ENCODE measurements at places on chromosomes 13 and 19.

GRCh38 chr13:30864433-30865122, 41.5 kb upstream of the MEDAG start:
- no peak for DNase-seq

GRCh38 chr13:78067290-78067689, 148.7 kb upstream of the EDNRB start:
- DNase-seq = no peak

DNA sequence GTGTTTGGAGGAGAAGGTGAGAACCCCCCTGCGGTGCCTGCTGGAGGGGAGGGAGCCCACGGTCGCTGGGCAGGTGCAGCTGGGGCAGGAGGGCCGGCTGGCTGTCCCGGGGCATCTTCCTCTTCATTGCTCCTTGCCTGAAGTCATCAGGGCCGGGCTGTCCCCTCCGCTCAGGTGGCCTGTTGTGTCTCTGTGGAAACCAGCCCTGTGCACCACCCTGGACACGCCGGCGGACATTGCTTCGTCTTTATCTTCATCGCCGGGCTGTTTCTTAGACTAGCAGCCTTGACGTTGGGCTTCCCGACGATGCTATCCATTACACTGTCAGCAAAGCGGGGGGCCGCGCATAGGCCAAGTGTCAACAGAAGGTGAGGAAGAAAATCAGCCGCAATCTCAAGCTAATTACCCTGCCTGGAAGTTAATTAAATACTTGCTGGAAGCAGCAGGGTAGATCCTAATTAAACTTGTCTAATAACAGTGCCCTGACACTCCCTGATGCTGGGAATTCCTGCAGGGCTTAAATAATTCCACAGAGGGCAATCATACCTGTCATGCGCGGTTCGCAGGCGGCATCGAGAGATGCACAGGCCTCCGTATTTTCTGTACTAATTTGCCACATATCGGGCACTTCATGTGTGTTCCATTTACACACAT, 111.4 kb upstream of the SOX1 start:
- DNase-seq = no peak

- no peak for DNase-seq
Measured at GRCh38 chr19:17515408-17516149, 4.1 kb downstream of the PGLS start.

- no peak for DNase-seq
Measured at GRCh38 chr13:24661713-24662112, 18.5 kb upstream of the ATP12A start.

DNA sequence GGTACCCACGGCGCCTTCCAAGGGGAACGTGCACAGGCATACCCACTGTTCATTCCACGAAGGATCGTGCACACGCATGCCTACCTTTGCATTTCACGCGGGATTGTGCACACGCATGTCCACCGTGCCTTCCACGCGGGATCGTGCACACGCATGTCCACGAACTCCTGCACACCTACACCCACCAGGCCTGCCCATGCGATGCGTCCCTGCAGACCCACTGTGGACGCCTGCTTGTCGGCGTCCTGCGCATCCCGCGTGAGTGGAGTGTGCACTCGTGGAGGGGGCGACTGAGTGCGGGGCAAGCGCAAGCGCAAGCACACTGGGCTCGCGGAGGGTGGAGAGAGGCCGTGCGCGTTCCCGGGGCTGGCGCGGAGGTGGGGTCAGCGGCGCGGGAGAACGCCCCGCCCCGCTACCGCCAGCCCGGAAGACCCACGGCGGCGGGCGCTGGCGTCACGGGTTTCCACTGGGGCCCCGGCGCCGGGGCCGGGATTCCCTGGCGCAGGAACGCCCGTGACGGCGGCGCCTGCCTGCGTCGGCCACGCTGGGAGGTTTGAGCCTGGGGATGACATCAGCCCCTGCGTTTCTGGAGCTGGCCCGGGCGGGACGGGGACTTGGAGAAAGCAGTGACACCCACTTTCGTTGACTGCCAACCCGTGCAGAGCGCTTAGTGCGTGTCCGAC, 18.7 kb downstream of the GADD45B start:
- DNase-seq = no peak

DNA sequence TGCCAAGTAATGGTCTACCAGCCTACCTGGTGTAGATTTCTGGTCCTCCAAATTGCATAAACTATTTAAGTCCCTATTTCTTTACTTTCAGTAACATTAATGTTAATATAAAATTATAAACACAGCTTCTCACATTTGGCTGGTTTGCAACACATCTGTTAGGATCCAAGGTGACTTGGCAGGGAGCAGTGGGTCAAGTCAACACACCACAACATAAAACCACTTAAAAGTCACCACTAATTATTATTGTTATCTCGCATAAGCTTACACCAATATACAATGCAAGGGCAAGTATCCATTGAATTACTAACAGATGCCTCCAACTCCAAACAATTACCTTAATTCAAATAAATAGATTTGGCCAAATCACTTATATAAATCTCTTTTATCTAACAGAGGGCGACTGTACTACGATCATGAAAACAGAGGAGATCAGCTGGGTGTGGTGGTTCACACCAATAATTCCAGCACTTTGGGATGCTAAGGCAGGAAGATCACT, 74.7 kb downstream of the FGF14 start:
- no peak for DNase-seq

DNA sequence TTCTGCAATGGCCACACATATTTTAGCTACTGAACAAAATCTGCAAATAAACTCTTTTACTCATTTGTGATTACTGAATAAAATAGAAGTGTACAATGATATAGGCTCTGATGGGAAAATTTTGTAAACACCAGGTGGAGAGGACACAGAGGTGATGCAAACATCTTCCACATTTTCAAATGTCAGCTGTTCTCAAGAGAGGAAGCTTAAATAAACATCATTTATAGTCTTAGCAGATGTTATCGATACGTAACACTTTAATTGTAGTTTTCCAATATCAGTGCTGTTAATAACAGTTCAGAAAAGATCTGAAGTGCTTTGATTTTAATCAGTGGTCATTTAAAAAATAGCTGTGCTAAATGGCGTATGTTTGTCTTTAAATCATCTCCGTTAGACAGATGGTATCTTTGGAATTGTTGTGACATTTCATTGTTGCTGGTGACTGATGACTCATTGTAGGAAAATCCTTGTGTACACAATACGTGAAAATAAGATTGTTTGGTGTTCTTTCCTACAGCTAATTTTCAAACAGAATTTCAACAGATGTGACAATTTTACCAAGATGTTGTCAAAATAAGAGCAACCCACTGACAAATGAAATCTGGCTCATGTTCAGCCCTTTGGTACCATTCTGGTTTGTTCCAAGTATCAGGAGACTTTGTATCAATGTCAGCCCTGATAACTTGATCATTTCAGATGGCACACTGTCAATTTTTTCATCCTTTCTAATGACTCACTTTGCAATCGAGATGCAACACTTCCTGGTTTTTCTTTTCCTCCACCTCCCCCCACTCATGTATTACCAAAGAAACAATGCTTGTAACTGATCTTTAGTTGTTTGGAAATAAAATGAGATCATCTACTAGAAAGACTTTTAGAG, 516.0 kb downstream of the DCT start:
- no peak for DNase-seq

DNA sequence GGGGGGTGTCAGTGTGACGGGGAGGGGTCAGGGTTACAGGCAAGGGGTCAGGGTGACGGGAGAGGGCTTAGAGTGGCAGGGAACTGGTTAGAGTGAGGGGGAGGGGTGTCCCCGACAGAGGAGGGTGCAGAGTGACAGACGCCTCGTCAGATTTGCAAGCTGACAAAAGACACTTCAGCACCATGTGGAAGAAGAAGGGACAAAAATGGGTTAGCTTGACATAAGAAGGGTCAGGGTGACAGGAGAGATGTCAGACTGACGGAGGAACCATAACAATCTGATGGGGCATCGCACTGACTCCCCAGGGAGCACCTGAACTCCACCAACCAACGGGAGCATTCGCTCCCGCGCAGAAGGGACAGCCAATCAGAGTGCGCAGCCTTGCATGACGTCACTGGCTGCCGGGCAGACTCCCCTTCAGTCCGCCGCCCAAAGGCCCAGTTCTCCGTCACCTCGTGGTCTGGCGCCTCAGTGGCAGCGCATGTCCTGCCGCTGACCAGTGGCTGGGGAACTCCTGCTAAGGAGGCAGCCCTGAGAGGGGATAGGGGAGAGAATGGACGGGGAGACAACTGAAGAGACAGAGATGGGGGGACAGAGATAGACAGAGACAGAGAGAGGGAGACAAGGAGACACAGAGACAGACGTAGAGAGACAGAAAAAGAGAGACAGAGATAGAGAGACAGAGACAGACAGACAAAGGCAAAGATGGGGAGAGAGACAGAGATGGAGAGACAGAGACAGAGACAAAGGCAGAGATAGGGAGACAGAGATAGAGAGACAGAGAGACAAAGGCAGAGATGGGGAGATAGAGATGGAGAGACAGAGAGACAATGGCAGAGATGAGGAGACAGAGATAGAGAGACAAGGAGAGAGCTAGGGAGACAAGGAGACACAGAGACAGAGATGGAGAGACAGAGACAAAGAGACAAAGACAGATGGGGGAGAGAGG, 30.2 kb downstream of the C19orf81 start:
- no peak for DNase-seq

DNA sequence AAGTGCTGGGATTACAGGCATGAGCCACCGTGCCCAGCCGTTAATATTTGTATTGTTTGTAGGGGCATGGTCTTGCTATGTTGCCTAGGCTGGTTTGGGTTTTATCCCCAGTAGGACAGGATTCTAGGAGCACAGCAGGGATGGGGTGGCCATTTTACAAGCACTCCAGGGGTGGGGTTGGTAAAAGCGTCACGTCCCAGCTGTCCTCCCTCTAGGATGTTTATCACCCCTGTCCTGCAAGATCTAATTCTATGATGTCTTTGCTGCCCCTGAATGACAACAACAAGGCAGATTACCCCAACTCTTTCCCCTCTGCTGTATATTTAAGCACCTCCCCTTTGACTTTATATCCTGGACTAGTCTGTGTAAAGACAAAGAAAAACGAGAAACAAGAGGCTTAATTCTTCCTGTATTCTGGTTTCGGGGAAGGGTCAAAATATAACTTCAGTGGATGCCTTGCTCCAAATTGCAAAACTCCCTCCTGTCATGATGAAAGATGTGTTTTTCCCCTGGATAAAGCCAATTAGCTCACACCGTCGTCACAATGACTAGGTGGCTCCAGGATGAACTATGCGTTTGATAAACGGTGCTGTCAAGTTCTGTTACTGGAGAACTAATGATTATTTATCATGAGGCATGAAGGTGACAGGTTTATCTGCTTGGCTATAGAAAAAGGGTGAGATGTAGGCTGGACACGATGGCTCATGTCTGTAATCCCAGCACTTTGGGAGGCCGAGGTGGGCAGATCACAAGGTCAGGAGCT, 27.8 kb upstream of the OR1M1 start:
- no peak for DNase-seq

Measured in SK-N-MC (cell line).